ENCODE measurements at places on chromosomes 11 and 22. TPM values are rescaled to one million over a fixed set of nuclear protein-coding genes. Genes with fewer than 3 reads are reported as not detected.
A peak's percentile ranks its signal among the peaks of the same experiment; 100 is the strongest.

DNA sequence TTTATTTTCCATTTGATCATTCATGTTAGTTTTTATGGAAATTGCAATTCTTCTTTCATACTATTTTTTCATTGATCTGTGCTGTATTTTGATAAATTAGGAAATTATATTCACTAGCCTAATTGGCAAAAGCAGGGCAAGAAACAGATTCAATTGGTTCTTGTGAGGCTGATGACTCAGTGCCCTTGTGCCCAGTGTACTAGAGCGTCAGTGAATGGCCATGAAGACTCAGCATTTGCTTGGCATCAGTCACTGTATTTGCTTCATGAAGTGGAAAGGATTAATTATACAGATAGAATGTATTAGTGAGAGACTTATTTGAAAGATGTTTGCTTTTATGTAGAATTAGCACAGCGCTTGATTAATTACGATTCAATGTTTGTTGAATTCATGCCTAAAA lies 31.8 kb downstream of the MRGPRX1 start:
- H3K4me3 ChIP-seq, result no peak overlapping the region
- H3K27ac ChIP-seq, result no peak overlapping the region
- no peaks in the 10 kb centered on the region for H3K36me3 ChIP-seq
- no peak for DNase-seq
- peaks cover 4% of the 10 kb centered on the region for H3K4me1 ChIP-seq

- H3K36me3 ChIP-seq, result no peaks in the 10 kb centered on the region
- H3K4me3 ChIP-seq, result no peak overlapping the region
- peak; percentile 59 for DNase-seq
Measured at GRCh38 chr11:129947474-129947873, 52.1 kb upstream of the NFRKB start.

DNA sequence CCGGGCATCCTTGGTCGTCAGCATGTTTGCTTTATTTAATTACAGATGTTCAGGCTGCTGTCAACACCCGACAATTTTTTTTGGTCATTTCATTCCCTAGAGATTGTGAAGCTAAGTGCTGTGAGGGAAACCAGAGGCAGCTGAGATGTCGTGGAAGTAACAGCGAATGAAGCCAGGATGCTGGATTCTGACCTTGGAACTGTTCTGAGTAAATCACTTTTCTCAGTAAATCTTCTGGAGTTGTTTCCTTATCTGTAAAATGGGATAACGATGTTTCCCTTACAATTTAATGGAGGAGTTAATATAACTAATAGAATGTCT lies 390 bp upstream of the CKAP5 start:
- H3K27me3 ChIP-seq, result no peaks in the 10 kb centered on the region
- peak overlapping the region; percentile 96 for H3K27ac ChIP-seq
- H3K4me1 ChIP-seq, result 0 out of 2 replicates have a peak, but pooled peaks cover 5% of the 10 kb centered on the region
- no peak for DNase-seq
- H3K36me3 ChIP-seq, result no peaks in the 10 kb centered on the region

PHLDB1 gene
- 72.1 TPM for total RNA-seq

HIC2 gene
- 45.8 TPM for total RNA-seq

KRTAP5-11 gene
- not detected for total RNA-seq

All from Caco-2 (cell line).